Astrocyte of the hippocampus (primary cell): ENCODE measurements at places on chromosomes 5 and 9.

DNA sequence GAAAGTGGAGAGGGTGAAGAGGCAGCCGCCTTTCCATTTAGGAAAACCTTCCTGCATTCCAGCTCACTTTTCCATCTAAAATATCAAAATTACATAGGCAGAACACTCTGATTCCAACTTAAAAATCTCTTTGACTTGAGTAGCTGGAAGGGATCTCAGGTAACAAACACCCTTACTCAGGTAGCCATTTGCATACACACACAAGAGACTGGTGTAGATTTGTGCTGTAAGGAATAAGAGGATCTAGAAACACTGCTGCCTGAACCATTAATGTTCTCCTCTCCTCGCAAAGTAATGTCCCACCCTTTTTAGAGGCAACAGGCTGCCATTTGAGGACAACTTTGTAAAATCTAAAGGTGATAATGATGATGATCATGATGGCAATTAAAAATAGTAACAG is 53.5 kb downstream of the BNC2 start:
- no peak for DNase-seq

DNA sequence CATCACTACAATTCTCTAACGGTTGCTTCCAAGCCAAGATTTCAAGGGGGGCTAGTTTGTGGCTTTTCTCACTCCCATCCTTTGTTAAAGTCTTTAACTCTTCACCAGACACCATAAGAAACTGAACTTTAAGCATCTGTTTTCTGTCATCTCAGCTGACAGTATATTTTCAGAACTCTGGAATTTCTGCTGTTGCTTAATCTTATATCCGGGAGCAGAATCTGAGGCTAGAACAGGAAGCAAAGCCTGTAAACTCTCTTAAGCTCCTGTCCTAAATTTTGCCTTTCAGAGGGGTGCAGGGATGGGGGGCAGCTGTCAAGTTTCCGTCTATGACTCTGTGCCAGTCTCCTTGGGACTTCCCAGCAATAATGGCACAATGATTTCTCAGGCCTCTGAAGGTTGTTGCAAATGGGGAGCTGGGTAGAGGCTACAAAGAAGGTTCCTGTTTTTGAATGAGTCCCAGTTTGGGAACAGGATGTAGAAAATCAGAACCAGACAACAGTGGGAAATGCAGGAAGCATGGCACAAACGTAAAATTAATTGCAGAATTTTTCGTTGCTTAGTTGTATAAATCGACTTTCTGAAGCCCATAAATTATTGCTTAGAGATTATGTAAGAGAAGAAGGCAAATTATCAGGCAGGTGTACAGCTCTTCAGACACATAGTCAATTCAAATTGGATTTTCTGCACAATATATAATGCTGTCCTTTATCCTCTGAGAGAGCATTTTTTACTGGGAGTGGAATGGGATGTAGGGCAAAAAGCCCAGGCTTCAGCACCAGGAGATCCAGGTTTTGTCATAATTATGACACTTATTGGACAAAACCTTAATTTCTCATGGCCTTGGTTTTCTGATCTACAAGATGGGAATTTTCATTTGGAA is 430.9 kb downstream of the DMAC1 start:
- no peak for DNase-seq

DNA sequence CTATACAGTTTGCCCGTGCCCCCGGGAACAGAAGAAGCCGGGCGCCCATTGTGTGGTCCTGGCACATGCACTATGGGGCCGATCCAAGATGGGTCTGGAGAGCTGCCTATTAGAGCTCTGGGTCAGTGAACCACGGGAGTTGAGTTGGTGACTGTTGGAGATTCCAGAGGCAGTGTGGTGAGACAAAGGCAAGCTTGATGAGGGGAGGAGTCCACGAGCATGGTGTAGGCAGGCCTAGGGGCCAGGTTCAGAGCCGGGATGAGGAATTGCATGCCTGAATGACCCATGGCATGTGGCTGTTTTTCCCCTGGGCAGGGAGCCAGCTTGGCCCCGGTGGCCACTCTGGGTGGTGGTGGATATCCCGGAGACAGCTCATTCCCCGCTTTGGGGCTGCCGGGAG is 84.4 kb upstream of the STC2 start:
- DNase-seq: peak; percentile 86

GRCh38 chr5:177133853-177134696 is 502 bp downstream of the NSD1 start:
- DNase-seq: peak; percentile 81

- peak; percentile 64 for DNase-seq
Measured at GRCh38 chr5:158609333-158610050, 490.2 kb downstream of the EBF1 start.

GRCh38 chr5:113330533-113331208 is 104.1 kb downstream of the TSSK1B start:
- peak; percentile 61 for DNase-seq

- DNase-seq: peak; percentile 35
Measured at GRCh38 chr9:20477940-20478620, 144.2 kb downstream of the MLLT3 start.

DNA sequence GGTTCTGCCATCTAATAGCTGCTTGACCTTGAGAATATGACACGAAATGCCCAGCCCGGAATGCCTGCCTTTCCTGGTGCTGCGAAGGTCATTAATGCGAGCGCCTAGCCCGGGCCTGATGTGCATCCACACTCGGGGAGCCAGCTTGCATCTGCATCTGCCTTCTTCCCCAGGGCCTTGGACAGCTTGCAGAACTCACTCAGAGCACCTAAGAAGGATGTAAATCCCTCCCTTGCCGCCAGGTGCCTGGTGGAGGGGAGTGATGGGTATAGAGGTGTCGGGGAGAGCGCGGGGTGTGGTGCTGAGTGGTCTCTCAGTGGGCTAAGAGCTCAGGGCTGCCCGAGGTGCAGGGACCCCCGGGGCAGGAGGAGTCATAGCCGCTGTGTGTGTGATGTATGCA is 127.2 kb downstream of the MRPL36 start:
- no peak for DNase-seq

DNA sequence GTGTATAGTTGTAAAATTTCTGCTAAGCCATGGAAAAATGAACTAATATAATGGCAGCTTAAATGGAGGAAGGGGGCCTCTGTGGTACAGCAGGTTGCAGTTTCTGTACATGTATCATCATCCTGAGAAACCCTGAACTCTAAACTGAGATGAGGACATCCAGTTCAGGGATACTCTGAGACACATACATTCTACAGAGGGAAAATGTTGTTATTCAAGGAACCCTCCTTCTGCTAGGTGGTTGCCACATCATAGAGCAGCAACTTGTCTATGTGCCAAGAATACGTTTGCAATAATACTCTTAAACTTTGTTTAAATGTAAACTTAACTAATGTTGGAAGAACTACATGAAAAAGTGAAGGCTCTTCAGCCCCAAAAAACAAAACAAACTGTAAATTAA is 1310.8 kb upstream of the WWC1 start:
- no peak for DNase-seq

GRCh38 chr9:87597710-87598443 is 100.2 kb downstream of the DAPK1 start:
- DNase-seq: no peak

DNA sequence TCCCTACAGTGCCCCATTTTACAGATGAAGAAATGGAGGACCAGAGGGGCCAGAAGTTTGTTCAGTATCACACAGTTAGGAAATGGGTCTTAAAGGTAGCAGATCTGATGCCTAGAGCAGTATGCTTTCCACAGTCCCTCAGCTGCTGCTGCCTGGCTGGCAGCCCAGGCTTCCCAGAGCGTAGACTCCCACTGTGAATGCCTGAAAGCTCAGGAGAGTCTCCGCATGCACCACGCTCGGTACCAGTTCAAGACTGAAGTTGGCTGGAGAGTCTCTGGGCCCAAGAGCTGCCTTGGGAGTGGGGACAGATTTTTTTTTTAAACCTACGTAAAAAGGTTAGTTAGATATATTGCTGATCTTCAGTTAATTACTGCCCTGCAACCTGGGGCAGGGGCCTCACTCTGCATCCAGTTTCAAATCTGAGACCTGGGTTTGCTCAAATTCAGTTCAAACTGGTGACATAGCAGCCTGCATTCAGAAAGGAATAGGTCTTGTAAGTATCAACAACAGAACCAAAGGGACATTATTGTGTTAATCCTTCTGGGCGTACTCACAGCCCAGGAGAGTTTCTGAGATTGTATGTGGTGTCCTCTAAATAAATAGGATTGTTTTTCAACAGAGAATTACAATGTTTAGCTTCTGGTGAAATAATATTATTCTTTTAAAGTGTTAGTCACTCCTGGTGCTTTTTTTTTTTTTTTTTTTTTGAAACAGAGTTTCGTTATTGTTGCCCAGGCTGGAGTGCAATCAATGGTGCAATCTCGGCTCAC is 8.3 kb downstream of the NANS start:
- peak; percentile 56 for DNase-seq

DNA sequence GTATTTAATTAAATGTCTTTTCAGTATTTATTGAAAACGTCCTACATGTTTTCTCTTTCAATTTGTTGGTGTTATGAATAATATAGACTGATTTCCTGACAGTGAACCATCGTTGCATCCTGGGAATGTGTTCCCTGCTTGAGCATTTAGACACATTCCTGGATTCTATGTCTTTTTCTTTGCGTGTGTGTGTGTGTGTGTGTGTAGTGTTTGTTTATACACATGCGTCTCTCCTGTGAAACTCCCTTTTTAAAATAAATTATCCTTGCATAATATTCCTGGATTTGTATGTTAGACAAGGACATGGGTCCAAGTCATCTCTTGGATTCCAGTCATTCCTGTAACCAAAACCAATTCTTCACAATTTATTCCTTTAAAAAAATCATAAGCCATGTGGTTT is 153.4 kb downstream of the HSPA4 start:
- no peak for DNase-seq

DNA sequence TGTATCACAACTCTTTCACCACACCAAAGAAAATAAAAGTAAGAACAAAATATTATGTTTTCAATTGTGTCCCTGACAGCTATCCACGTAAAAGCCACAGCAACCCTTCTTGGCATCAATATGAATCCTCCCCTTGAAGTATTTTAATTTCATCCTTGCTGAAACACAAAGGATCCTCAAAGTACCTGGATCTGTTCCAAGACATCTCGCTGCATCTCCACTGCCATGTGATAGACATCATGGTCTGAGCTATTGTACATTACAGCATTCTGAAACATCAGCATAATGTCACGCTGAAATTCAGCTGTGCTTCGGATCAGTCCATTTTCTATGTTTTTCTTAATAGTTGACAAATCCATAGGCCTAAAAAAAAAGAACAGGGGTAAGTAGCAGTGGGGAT is 17.7 kb downstream of the BRD8 start:
- no peak for DNase-seq

DNA sequence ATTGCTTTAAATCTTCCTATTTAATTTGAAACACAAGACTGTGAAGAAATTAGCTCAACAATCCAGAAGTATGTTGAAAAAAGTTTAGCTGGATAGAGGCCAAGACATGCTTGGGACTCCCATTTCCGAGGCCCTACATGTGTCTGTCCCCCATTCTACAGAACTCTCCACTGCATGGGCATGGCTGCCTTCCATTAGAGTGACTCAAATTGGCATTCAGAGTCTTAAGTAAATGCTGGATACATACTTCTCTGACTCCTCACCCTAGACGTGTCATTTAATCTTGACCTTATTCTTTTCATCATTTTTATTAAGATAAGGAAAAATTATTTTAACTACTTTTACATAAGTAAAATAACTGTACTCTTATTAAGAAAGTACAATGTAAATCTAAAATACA is 530.4 kb upstream of the CDH9 start:
- DNase-seq: no peak

DNA sequence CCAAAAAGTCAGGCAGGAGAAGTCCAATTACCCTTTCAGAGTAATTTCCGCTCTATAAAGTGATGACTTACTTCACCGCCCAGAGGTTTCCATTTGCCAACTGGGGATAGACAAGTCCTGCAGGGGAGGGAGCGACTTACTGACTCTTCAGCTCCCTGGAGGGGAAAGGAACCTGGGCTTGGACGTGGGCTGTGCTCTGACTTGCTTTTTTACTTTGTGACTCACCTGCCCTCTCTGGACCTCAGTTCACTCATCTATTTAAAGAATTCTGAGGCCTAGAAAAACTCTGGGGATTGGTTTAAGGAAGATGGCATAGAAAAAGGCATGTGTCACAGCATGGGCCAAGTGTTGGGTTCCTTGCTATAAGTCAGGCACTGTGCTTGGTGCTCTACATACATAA is 180.4 kb upstream of the TRIM32 start:
- no peak for DNase-seq

- no peak for DNase-seq
Measured at GRCh38 chr9:98457726-98458370, 202.4 kb upstream of the TBC1D2 start.

DNA sequence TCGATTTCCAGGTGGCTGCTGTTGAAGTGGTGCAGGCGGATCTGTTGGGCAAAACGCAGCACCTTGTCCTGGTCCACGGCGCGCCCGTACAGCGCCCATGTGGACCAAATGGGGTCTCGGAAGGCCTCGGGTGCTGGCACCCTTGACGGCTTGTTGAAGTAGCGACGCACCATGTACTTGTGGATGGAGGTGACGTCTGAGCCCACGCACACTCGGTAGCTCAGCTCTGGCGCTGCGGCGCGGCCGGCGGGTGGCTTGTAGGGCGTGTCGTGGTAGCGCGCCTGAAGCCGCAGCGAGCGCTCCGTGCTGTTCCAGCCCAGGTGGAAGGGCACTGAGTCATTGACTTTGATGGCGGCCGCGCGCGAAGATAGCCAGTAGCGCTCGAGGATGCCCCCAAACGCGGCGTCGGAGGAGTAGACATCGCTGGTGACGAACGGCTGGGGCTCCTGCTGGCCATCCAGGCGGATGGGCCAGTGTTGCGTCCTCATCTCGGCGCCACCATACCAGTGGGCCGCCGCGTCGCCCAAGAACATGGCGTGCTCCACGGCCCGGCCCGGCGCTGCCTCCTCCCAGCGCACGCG is 4.7 kb downstream of the MYORG start:
- DNase-seq: no peak

- no peak for DNase-seq
Measured at GRCh38 chr5:170082701-170083100, 23.0 kb upstream of the FOXI1 start.

- no peak for DNase-seq
Measured at GRCh38 chr5:172350212-172351181, 66.9 kb upstream of the UBTD2 start.

DNA sequence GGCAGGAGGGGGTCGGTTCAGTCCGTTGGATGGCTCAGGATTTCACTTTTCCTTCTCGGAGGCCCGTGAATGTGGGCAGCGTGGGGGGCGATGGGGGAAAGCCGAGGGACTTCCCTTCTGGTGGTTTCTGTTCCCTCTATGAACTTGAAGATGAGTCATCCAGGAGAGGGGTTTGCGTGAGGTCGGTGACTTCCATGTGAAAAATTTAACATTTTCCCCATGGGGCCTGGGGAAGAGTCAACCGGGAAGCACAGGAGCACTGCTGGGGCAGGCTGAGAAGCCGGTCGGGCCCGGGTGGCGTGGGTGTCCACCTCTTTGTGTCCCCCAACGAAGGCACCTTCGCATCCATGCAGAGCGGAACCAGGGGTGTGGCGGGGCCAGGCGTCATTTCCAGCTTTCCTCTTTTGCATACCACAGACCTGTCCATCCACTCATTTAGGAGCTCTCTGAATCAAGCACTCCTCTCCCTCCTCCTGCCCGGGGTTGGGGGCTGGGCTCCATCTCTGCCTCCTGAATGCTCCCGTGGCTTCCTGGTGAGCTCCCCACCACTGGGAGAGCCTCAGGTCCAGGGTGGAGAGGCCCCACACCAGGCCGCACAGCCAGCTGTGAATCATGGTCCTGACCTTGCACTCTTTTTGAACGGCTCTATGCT is 68.4 kb downstream of the ANKRD33B start:
- DNase-seq: peak; percentile 86
